Stimulated activated CD8-positive, alpha-beta memory T cell treated with anti-CD3 and anti-CD28 coated beads, Interleukin-12 subunit alpha, Interleukin-12 subunit beta, amount 100 ng/mL, for 4 hours (primary cell): ENCODE measurements at places on chromosomes 3 and 15.

GRCh38 chr3:118525077-118525476, 509.6 kb downstream of the IGSF11 start:
- no peak for DNase-seq

DNA sequence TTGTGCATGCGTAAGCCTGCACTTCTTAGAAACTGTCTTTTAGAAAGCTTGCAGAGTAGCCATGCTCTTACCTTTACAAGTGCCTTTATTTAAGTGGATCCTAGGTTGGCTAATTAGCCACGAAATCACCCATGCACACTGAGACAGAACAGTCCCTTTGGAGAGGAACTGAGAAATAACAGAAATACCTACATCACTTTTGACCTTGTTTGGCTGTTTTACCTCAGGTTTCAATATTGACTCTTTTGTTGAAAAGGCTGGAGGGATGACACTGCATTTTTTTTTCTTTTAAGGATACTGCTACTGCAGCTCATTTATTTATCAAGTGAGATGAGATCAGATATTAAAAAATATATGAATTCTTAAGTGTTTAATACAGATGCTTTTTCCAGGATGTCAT, 155.6 kb upstream of the GOLIM4 start:
- DNase-seq, result no peak

- no peak for DNase-seq
Observed at GRCh38 chr3:108552267-108553159, 36.7 kb downstream of the CIP2A start.

DNA sequence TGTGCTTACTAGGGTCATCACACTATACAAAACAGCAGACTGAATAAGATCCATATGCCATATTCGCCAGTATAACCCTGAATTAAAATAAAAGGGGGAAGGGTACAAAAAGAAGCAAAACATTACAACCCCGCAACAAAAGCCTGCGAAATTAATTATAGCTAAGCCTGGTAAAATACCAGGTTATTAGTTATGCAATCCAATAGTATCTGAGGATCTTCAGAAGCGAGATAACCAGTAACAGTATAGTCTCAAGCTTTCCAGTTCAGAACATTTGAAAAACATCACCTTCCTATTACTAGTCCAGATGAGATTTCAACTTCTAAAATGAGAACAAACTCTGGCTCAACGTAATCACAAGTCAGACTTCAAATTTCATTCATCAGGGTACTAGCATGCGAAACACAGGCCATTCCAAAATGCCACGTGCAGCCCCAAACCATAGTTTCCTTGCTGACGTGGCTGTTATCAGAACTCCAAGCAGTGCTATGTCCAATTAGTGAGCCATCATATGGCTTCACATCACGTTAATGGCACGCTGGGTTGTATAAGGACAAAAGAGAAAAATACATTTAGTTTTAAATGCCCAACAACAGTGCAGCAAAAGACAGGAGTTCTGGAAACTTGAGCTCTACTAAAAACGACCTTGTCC, 1.1 kb downstream of the SSR3 start:
- DNase-seq, result no peak

- DNase-seq, result no peak
Observed at GRCh38 chr3:166457382-166457781, 620.2 kb upstream of the BCHE start.

DNA sequence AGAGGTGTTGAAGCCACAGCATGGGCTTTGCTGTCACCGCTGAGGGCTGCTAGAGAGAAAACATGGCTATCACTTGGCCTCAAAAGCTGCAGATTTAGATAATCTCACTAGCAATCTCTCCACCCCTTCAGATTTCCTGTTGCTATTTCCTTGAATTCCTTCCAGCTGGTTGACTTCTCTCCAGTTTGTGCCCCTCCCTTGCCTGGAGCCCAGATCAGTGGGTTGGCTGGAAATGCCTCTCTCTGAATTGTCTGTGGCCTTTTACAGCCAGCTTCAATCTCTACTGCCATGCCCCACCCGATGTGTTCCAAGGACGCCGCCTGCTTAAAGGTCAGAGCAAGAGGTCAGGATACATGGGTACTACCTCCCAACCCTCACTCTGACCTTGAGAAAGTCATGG, 294.1 kb downstream of the NTRK3 start:
- no peak for DNase-seq

- DNase-seq, result no peak
Observed at GRCh38 chr3:40120806-40121205, 188.7 kb upstream of the EIF1B start.

- no peak for DNase-seq
Observed at GRCh38 chr3:26636096-26636727, 13.6 kb downstream of the LRRC3B start.

GRCh38 chr3:187788984-187789857, 44.0 kb upstream of the BCL6 start:
- no peak for DNase-seq

GRCh38 chr3:172675441-172676193, 35.2 kb downstream of the NCEH1 start:
- no peak for DNase-seq

DNA sequence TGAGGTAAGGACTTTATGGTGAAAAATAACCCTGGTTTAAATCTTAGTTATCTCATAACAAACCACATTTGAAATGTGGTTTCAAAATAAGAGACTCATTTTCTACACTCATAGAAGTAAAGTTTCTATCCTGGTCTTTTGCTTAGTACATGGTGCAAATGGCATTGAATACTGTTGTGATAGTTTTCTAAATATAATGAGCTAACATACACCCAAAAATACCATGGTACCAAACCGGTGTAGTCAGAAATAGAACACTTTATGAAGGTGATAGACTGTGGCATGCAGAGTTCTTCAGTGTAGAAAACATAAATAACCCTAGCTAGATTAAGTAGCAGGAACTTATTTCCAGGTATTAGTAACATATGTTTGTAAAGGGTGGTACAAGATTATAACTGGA, 629.4 kb downstream of the PLOD2 start:
- no peak for DNase-seq

GRCh38 chr15:77576538-77576937, 56.2 kb downstream of the LINGO1 start:
- no peak for DNase-seq

DNA sequence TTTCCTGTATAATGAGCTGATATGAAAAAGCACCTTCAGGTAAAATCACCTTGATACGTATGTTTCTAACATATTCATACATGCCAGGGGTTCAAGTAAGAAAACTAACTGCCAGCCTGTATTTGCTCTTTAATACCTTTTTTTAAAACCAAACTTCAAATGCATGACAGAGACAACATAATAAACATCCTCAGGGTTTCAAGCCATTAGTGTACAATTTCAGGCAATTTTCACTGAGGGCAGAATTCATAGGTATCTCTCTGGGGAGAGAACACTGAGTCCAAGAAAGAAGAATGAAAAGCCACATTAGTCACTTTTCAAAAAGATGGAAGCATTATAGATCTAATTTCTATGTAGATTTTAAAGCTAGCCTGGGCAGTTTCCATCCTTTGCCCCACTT, 26.9 kb downstream of the MINDY4B start:
- DNase-seq, result no peak

GRCh38 chr3:49339581-49339940, 292 bp downstream of the USP4 start:
- peak; percentile 15 for DNase-seq

- DNase-seq, result no peak
Observed at GRCh38 chr3:43288850-43289249, 2.5 kb downstream of the SNRK start.
